ENCODE measurements at places on chromosomes 6 and 20.

DNA sequence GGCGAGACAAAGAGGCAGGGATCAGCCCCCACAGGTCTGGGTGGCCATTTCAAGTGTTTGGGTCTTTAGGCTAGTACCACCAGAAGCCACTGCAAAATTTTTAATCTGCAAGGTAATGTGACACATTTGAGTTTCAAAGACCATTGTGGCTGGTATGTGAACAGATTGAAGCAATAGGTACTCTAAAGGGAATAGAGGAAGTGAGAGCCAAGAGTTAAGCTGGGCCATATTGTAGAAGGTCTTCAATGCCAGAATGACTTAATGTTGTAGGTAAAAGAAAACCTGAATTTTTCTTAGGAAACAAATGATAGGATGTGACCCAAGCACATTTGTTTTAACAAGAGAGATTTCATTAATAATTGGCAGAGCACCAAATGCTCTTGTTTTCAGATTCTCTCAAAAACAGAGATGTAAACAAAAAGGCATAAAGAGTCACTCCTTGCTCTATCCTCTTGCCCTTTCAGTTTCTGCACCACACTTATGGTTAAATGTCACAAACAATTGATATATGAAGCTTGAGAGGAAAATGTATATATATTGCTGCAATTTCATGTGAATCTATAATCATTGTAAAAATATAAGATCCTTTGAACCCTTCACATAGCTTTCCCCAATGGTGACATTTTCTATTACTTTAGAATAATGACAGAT, 307.1 kb upstream of the PLN start:
- no peak for DNase-seq

DNA sequence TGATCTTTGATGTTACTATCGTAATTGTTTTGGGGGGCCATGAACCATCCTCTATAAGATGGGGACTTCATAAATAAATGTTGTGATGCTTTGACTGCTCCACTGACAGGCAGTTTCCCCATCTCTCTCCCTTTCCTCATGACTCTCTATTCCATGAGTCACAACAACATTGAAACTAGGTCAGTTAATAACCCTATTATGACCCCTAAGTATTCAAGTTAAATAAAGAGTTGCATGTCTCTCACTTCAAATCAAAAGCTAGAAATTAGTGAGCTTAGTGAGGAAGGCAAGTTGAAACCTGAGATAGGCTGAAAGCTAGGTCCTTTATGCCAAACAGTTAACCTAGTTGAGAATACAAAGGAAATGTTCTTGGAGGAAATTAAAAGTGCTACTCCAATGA, 491.0 kb downstream of the HAO1 start:
- DNase-seq, result no peak

- no peak for DNase-seq
These were observed 62.5 kb downstream of the METTL24 start for GRCh38 chr6:110295451-110296165.

- DNase-seq, result no peak
These were observed 458.9 kb downstream of the EYS start for GRCh38 chr6:65248101-65248610.

DNA sequence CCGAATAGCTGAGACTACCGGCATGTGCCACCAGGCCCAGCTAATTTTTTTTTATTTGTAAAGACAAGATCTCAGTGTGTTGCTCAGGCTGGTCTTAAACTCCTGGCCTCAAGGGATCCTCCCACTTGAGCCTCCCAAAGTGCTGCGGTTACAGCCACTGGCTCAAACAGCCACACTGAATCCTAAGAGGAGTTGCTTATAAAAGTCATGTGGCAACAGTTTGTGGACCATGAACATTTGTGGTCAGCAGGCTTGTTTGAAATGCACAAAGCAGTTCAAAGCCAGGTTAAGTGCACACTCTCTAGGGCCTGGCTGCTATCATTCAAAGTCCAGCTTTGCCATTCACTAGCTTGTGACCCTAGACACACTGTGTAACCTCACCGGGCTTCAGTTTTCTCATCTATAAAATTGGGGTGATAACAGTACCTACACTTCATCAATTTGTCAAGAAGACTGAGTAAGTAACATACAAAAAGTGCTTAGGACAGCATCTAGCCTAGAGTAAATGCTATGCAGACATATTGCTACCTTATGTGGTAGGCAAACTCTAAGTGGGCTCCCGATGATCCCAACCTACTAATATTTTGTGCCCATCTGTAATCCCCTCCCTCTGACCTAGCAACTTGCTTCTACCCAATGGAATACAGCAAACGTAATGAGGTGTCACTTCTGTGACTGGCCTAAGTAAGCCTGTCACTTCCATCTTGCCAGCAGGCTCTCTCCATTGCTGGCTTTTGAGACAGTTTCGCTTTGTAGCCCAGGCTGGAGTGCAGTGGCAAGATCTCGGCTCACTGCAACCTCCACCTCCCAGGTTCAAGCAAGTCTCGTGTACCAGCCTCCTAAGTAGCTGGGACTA, 122.9 kb downstream of the ZMYND8 start:
- DNase-seq, result no peak

DNA sequence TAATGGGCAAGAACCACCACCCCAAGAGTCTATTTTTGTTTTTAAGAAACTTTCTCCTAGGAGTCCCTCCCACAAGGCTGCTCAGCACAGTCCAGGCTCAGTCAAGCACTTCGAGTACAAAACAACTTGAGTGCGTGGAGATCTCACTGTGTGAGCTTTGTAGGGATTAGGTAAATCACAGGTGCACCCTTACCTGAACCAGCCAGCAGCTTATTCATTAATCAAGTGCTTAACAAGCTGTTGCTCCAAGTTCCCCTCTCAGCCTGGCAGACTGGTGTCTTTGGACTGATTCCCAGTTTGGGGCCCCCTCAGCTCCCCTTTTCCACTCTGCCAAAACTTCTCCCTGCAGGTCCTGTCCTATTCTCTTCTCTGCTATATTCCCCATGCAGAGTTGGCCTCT, 133.1 kb downstream of the LY86 start:
- DNase-seq, result no peak

DNA sequence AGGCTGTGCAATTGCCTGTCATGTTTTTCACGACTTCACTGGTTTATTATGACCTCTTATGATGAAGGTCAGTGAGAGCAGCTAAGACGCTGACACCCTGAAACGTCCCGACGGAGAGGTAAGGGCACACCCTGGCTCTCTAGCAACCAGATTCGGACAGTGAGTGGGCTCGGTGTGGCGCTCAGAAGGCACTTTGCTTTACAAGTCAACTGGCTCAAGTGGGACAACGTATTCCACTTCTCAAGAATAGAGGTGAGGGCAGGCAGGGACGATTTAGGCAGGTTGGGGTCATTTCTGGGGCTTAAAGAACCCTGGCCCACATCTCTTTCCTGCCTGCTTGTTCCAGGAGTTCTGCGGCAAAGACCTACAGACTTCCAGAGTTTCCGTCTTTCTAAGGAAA, 18.2 kb downstream of the RNASET2 start:
- DNase-seq, result no peak

Measured in stimulated activated CD4-positive, alpha-beta T cell treated with anti-CD3 and anti-CD28 coated beads, Interleukin-4, amount 100 ng/mL, for 24 hours (primary cell).